Left ventricle myocardium superior (tissue), 1 donor: ENCODE measurements at places on chromosomes 7 and 10. TPM values are rescaled to one million over a fixed set of nuclear protein-coding genes. Genes with fewer than 3 reads are reported as not detected.

GRCh38 chr10:42755556-42756093 is 27.0 kb upstream of the BMS1 start:
- no peak for DNase-seq

The ANKRD7 gene
- 0.59 TPM for total RNA-seq

The CFAP46 gene
- total RNA-seq: 1.5 TPM

DNA sequence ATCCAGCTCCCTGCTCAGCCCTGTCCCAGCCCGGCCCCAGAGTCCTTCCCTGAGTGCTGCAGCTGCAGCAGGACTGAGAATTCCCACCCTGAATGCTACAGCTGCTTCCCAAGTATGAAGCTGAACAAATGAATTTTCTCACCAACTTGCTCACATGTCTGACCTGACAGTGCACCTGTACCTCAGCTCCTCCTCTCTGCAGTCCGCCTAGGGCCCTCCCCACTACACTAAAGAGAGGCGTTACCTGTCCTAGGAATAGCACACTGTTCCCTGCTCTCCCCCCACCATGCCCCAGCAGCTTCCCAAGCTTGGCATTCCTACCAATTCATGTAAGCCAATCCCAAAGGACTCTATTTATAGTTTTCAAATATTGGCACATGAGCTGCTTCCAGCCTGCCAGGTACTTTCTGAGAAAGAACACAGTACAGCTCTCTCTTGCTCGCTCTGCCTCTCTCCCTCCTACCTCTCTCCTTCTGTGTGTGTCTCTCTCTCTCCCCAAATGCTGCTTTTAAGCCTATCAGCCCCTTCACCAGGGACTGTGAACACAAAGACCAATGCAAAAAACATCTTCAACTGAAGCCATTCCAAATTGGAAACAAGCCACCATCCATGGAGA is 400.1 kb downstream of the TNS3 start:
- peak; percentile 63 for DNase-seq

- no peak for DNase-seq
Measured at GRCh38 chr10:6052247-6053221, 9.6 kb downstream of the IL2RA start.

GRCh38 chr10:89346405-89347254 is 18.8 kb downstream of the IFIT3 start:
- no peak for DNase-seq
